ENCODE measurements at places on chromosomes 1 and 21.

DNA sequence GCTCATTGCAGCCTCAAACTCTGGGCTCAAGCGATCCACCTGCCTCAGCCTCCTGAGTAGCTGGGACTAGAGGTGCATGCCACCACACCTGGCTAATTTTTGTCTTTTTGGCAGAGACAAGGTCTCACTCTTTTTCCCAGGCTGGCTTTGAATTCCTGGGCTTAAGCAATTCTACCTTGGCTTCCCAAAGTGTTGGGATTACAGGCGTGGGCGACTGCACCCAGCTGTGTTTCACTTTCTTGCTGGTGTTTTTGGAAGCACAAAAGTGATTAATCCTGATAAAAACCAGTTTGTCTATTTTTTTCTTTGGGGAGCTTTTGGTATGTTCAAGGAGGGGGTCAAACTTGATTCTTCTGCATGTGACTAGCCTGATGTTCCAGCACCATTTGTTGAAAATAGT is 19.3 kb downstream of the RNF11 start:
- DNase-seq, result no peak

- DNase-seq, result no peak
Observed at GRCh38 chr1:227951624-227952373, 4.1 kb upstream of the WNT9A start.

DNA sequence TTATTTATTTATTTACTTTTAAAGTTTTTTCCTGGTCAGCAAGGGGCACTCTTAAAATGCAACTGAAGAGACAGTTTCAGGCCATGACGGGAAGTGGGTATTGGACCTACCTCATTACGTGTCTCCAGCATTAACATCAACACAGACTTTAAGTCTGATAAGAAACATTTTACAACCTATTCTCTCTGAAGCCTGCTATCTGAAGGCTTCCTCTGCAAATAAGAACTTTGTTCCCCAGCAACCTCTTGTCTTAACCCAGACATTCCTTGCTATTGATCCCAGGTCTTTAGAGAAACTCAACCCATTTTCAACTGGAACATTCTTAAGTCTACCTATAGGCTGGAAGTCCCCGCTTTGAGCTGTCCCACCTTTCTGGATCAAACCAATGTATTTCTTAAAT is 258.3 kb upstream of the TMPRSS15 start:
- DNase-seq, result no peak

GRCh38 chr1:17197696-17198095 is 7.2 kb upstream of the PADI1 start:
- no peak for DNase-seq

DNA sequence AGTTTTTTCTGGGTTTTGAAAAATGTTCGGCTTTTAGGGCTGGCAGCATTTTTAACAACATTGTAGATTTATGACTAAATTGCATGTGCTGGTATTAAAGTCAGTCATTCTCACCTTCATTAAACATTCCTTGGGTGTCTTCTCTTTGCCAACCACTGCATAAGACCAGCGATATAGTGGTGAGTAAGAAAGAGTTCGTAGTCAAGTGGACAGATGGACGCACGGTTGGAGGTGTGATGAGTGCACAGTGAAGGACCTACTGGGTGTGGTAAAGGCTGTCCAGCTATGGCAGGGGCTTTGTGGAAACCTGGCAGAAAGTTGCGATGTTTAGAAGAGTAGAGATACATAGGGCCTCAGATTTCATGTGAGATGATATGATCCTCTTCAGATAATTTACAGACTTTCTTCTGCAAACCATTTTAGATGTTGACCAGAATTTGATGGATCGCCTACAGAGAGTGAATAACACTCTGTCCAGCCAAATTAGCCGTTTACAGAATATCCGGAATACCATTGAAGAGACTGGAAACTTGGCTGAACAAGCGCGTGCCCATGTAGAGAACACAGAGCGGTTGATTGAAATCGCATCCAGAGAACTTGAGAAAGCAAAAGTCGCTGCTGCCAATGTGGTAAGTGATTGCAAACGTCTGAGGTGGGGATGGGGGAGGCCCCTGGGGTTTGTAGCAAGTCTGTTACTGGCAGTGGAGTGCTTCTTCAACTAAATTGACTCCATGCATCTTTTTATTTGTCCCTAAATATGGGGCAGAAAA is 56.0 kb upstream of the LAMC2 start:
- no peak for DNase-seq

DNA sequence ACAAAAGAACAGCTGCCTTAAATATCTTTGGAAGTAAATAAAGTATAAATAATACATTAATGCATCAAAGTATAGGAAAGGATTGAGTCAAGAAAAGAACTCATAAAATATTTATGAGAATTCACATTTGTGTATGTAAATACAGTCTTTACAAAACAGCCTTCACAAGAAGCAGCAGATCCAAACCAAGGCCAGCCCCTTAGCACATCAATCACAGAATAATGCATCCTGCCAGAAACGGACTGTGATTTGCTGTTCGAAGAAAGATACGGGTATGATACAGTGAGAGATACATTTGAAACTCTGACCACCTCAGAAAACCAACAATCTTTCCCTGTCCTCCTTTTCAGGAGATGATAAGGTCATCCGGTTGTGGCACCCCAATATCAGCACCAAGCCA is 70.9 kb downstream of the WDR64 start:
- DNase-seq, result no peak

DNA sequence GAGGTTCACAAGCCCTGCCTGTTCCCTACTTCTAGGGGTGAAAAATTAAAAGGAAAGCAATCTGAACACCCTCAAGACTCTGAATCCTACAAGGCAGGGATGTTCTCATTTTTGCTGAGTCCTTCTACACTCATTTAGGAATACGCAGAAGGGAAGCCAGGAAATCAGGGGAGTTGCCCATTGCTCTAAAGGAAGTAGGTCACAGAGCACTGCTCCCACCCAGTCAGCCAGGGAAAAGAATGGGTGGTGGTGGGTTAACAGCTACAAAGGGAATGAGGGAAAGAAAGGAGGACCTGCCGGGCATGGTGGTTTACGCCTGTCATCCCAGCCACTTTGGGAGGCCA is 2.4 kb upstream of the CTTNBP2NL start:
- no peak for DNase-seq

DNA sequence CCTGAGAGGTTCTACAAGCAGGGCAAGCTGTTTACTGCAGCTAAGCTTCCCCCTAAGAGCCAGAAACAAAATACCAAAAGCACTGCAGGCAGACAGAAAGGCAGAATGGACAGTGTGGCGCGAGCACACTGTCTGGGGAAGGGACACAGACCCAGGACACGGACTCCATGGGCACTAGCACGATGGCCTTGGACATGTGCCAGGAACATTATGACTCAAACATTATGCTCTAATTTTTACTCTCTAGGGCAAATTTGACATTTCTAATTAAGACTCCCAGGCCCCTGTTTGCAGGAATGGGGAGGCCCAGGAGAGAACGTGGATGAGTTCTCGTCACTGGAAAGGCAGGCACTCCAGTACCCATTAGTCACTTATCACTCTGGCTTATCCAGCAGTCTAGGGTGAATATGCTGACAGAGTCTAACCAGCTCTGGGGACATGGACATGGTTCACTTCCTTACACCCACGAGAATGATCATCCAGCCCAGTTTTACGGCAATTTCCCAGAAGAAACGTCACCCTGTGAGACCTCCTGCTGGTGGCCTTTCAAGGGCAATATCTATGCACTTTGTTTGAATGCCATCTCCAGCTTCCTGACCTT is 45.1 kb downstream of the CAPN8 start:
- DNase-seq, result no peak

DNA sequence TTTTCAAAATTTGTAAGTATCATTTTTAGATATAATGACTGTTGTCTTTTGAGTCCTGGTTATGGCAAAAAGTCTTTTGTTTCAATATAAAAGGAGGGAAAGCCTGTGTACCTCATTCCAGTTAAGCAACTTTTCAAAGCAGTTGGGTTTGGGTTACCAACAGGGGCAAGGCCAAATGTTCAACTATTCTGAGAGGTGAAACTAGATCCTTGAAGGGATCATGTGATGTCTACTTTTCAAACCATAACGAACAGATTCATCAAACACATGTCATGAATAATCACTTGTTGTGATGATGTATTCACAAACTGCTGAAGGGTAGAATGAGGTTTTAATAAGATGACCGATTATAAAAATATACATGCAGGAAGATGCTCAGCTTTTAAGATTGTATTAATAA is 171.3 kb downstream of the HHAT start:
- no peak for DNase-seq

GRCh38 chr1:204480515-204480914 is 14.1 kb downstream of the PIK3C2B start:
- DNase-seq, result no peak

- no peak for DNase-seq
Observed at GRCh38 chr1:212514056-212514614, 81.4 kb downstream of the NENF start.

- no peak for DNase-seq
Observed at GRCh38 chr1:107010582-107010981, 45.9 kb upstream of the PRMT6 start.

DNA sequence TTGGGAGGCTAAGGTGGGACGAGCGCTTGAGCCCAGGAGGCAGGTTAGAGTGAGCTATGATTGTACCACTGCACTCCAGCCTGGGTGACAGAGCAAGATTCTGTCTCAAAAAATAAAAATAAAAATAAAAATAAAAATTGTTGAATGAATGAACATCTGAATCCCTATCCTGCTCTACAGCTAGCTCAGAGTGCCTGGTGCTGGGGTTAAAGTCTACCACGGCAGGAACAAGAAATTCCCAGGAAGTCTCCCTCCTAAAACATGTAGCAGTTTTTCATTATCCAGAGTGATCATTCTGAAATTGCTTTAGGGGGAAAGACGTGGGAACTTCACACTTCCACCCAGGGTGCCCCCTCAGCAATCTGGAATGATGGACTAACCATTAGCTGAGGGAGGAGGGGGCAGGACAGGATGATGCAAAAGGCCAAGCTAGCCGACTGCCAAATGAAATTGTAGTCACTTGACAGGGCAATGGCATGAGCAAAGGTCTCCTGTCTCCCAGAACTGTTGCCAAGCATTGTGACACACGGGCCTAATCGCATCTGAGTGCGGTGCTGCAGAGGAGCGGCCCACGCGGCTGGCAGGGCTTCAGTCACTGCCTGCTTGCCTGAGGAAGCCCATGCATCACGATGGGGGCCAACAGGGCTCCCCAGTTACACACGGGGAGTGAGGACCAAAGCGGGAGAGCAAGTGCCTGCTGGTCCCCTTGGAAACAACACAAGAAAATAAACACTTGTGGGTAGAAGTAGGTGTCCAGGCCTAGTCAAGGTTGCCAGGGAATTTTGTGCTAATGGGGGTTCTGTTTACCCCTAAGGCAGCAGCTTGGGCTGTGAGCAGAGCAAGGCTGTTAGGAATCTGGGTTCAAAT is 85.7 kb downstream of the NENF start:
- DNase-seq, result peak; percentile 79

DNA sequence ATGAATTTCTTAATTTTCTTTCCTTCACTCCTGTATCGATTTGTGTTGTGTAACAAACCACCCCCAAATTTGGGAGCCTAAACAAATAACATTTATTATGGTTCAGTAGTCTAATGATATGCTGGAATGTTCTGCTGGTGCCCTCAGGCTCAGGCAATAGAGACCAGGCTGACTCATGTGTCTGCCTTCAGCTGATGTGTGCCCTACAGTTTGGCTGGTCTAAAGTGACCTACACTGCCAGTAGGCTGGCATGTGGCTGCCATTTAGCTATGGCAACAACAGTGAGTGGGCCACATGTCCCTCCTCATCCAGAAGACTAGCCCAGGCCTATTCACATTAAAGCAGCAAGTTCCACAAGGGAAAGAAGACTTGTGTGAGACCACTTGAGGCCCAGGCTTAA is 115.8 kb downstream of the PTPRC start:
- DNase-seq, result no peak

DNA sequence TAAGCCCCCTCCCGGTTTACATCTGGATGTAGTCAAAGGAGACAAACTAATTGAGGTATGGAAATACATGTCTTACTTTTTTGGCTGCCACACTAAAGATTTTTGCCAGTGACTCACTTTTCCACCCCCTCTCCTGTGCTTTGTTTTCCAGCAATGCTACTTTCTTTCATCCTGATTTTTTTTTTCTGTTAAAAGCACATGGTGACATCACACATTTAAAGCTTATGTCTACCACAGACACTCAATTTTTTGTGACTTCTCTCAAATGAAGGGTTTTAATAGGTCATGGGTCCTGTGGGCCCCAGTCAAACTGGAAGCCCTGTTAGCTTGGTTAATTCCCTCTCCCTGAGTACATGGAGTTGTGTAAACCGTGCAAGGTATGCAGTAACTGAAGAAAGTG is 2.2 kb downstream of the PPP1R8 start:
- peak; percentile 47 for DNase-seq

DNA sequence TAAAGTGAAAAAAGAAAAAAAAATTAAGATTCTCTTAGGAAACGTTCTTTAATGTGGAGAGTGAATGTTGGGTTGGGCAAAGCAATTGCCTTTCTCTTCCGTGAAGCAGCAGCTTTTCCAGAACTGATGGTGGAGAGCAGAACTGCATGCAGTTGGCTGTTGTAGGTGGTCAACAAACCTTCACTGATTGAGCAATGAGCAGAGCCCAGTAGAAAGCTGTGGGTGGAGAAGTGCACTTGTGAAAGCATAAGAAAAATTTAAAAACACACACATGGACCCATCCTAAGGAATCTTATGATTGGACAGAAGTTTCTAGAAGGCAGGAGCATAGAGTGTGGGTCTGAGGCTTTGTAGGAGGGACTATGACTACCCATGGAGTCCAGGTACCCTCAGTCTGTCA is 4.5 kb downstream of the PRELP start:
- peak; percentile 81 for DNase-seq

- no peak for DNase-seq
Observed at GRCh38 chr1:182713492-182713891, 29.1 kb upstream of the RGS8 start.

DNA sequence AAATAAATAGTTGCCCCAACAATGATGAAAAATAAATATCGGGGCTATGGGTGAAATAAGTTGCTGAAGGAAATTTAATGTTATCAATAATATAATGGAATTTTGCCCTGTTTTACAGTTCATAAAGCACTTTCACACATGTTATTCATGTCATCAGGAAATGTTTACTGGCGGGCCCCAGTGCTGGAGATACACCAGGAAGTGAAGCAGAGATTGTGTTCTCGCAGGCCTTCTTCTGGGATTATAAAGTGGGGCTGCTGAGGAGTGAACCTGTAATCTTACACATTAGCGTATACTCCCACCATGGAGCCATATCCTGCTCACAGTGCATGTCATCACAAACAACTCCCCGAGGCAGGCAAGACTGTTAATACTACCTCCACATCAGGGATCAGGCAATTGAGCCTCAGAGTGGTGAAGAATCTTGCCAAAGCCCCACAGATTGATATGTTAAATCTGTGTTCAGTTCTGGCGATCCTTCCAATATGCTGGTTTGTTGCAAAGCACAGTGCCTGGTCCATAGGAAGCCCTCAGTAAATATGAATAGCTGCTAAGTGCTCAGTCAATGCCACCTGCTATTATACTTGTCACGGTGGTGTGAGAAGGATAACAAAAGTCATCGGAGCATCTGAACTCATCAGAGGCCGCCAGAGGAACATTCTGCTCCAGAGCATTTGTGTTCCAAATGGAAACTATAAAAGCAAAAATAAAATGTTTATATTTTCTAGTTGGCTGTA is 104.4 kb upstream of the UBE2U start:
- DNase-seq, result no peak

- no peak for DNase-seq
Observed at GRCh38 chr1:44682883-44683265, 8.4 kb downstream of the ARMH1 start.

- no peak for DNase-seq
Observed at GRCh38 chr1:202086579-202087350, 36.0 kb upstream of the GPR37L1 start.

GRCh38 chr1:110161165-110161564 is 10.9 kb downstream of the SLC6A17 start:
- DNase-seq, result no peak

- no peak for DNase-seq
Observed at GRCh38 chr1:248229360-248229908, 1.8 kb upstream of the OR2M4 start.

GRCh38 chr1:244046907-244047611 is 4.0 kb upstream of the ZBTB18 start:
- peak; percentile 33 for DNase-seq

All from cardiac muscle cell (in vitro differentiated cells and primary cell).